ENCODE measurements at places on chromosomes 1 and 21. TPM values are rescaled to one million over a fixed set of nuclear protein-coding genes. Genes with fewer than 3 reads are reported as not detected.

Gene ADGRB2
- 1.7 TPM for total RNA-seq

Gene GABRD
- total RNA-seq = not detected

Gene RGS8
- not detected for total RNA-seq

Gene HES3
- not detected for total RNA-seq

Gene HUNK
- not detected for total RNA-seq

GRCh38 chr1:74247881-74248528 lies 12.8 kb downstream of the TNNI3K start:
- no peak for DNase-seq

Gene TNFAIP8L2
- total RNA-seq = not detected

- DNase-seq = peak; percentile 11
These were observed 31.9 kb downstream of the ZMYM1 start for GRCh38 chr1:35111106-35111505.

Gene RNU1-3
- 1,539 TPM for total RNA-seq

GRCh38 chr1:52141513-52142219 lies at the start of gene ZFYVE9:
TSS of gene ZFYVE9 (plus strand) at chr1:52142089. CDS start at chr1:52233207, 91,118 bp downstream.
- peak; percentile 76 for DNase-seq

DNA sequence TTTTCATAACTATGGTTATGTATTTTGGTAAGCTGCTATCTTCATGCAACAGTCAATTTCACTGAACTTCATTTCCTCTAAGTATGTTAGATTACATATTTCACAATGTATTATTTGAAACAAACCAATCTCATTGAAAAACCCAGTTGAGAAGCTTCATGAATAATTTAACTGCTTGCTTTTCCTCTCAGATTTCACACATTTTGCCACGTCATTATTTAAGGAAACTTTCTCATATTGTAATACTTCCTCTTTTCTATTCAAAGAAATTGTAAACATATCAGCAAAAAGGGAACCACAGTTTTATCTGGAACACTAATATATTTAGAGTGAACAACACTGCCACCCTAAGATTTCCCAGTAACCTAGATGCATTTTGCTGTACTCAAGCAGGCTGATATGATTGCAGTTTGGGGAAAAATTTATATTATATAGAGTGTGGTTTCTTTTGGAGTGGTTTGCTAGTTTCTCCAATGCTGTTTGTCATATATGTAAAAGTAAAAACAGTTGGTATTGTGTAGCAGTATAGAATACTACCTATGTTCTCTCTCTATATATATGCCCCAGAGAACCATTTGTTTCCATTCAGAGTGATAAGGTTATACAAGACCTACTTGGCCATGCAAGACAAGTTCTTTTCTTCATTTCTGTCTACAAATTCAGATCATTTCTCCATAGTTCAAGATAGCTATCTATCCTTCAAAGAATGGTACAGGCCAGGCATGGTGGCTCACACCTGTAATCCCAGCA lies 28.4 kb upstream of the AHCTF1 start:
- no peak for DNase-seq

Gene SRGAP2C
- total RNA-seq = 37.1 TPM

Gene HENMT1
- not detected for total RNA-seq

DNA sequence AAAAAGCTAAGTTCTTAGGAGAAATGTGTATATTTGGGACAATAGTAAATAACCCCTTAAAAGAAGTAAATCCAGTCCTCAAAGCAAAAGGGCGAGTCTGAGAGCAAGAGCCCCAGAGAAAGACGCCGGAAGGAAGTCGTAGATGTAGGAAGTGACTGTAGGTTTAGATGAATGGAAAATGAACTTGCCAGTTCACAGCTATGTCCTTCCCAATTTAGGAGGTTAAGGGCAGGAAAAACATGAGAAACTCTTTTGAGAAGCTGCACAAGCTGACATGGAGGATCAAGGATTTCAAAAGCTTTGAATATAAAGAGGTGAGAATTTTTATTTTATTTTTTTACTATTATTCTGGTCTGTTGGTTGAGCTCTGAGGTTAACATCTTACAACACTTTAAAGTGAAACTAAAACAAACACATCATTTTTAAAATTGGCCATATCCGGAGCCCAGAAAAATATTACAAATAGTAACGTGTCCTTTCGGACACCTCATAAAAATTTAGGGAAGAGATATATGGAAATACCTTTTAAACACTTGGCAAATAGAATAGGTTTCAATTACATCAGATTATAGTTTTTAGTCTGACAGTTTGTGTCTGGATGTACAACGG lies 1178.6 kb downstream of the MRPL39 start:
- peak; percentile 2 for DNase-seq

Gene KLF17
- total RNA-seq = not detected
